ENCODE measurements at places on chromosomes 1 and 21.

DNA sequence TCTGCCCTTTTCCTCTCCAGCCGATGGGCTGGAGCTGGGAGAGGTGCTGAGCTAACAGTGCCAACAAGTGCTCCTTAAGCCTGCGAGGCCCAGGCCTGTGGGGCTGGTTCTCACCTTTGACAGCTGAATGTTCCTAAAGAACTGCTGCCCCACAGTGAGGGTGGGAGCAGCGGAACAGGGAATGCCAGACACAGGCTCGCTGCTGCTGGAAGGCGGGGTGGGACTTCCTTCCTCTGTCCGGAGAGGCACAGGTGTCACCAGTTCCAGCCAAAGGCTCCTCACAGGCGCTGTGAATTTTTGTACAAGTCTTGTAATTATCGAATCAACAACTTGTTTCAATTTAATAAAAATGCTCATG, 47.1 kb downstream of the COQ8A start:
- H3K36me3 ChIP-seq: peaks cover 42% of the 10 kb centered on the region
- H3K27ac ChIP-seq: no peak overlapping the region
- H3K4me1 ChIP-seq: peaks cover 18% of the 10 kb centered on the region
- H3K4me3 ChIP-seq: no peak overlapping the region
- DNase-seq: no peak
- no peaks in the 10 kb centered on the region for H3K27me3 ChIP-seq

- DNase-seq: no peak
- H3K36me3 ChIP-seq: peaks cover 5% of the 10 kb centered on the region
- no peaks in the 10 kb centered on the region for H3K27me3 ChIP-seq
- peak overlapping the region; percentile 94 for H3K4me3 ChIP-seq
Observed at GRCh38 chr21:44800971-44801467, 601 bp downstream of the UBE2G2 start.

DNA sequence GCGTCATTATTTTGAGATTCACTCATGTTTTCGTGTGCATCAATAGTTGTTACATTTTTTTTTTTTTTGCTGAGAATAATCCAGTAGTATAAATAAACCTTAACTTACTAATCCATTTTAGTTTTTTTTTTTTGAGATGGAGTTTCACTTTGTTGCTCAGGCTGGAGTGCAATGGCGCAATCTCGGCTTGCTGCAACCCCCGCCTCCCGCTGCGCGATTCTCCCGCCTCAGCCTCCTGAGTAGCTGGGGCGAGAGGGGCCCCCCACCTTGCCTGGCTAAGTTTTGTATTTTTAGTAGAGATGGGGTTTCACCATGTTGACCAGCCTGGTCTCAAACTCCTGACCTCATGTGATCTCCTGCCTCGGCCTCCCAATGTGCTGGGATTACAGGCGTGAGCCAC, 66.0 kb downstream of the CTH start:
- DNase-seq: no peak
- H3K27ac ChIP-seq: no peak overlapping the region
- no peak overlapping the region for H3K4me3 ChIP-seq

GRCh38 chr1:180970333-180971079, 52.2 kb downstream of the STX6 start:
- DNase-seq: no peak
- no peak overlapping the region for H3K27ac ChIP-seq
- H3K4me3 ChIP-seq: no peak overlapping the region
- H3K4me1 ChIP-seq: peaks cover 22% of the 10 kb centered on the region
- H3K27me3 ChIP-seq: no peaks in the 10 kb centered on the region
- H3K36me3 ChIP-seq: peaks cover 81% of the 10 kb centered on the region

DNA sequence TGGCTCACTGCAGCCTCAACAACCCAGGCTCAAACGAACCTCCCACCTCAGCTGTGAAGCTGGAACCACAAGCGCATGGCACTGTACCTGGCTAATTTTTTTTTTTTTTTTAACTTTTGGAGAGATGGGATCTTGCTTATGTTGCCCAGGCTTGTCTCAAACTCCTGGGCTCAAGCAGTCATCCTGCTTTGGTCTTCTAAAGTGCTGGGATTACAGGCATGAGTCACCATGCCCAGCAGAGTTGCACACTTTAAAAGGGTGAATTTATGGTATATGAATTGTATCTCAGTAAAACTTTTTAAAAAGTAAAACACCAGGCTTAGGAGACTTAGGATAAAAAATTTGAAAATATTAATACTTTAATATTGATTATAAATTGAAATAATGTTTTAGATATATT, 99.1 kb downstream of the CLEC20A start:
- peaks cover 1% of the 10 kb centered on the region for H3K27me3 ChIP-seq
- no peaks in the 10 kb centered on the region for H3K36me3 ChIP-seq
- H3K4me3 ChIP-seq: no peak overlapping the region
- no peak overlapping the region for H3K27ac ChIP-seq

Measured in naive thymus-derived CD8-positive, alpha-beta T cell (primary cell).